ENCODE measurements at places on chromosomes 1 and 21.
A peak's percentile ranks its signal among the peaks of the same experiment; 100 is the strongest.

DNA sequence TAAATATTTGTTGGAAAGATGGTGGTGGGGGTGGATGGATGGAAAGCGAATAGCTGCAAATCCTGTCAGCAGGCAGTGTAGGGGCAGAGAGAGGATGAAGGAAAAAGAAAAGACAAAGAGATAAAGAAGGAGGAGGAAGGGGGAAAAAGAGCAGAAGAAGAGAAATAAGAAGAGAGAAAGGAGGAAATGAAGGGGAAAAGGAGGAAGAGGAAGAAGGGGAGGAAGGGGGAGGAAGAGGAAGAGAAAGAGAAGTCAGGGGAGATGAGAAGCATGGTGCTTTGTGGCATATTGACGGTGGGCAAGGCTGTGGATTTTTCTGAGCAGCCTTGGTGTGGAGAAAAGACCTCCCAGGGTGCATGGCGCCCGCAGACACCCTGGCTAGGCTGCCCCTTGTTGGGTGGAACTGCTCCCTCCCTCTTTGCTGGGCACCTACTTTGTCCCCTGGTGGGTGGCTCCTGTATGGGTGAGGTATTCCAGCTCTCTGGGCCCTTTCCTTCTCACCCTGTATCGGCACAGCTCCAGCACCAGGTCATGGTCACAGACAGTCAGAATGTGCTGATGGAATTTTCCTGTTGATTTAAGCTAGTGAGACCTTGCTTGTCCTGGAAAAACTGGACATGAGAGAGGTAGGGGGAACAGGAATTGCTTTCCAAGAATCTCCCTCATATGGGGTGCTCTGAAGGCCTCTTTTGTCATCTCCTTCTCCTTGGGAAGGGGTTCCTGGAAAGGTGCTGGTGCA, 45.7 kb upstream of the TLR5 start:
- peaks cover 4% of the 10 kb centered on the region for H3K27me3 ChIP-seq
- peaks cover 40% of the 10 kb centered on the region for H3K4me1 ChIP-seq
- no peak for DNase-seq
- H3K36me3 ChIP-seq, result peaks cover 2% of the 10 kb centered on the region
- H3K4me3 ChIP-seq, result no peak overlapping the region
- H3K27ac ChIP-seq, result no peak overlapping the region

DNA sequence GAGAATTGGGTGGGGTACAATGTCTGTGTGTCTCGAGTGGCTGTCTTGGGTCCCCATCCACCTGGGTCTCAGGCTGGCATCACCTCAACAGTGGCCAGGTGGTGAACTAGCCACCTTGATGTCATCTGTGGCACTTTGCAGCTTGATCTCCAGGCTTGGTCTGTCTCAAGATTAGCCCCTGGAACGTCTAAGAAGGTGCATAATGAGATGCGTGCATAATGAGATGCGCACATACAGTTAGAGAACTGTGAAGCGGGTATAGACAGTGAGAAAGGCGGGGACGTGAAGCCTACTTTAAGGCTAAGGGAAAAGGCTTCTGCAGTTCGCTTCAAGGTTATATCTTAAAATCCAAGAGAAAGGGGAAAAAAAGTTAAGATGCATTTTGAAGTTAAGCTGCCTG, 98.7 kb downstream of the WDR4 start:
- no peak overlapping the region for H3K27ac ChIP-seq
- no peak overlapping the region for H3K4me3 ChIP-seq
- peaks cover 31% of the 10 kb centered on the region for H3K4me1 ChIP-seq
- H3K36me3 ChIP-seq, result no peaks in the 10 kb centered on the region
- DNase-seq, result no peak
- no peaks in the 10 kb centered on the region for H3K27me3 ChIP-seq

DNA sequence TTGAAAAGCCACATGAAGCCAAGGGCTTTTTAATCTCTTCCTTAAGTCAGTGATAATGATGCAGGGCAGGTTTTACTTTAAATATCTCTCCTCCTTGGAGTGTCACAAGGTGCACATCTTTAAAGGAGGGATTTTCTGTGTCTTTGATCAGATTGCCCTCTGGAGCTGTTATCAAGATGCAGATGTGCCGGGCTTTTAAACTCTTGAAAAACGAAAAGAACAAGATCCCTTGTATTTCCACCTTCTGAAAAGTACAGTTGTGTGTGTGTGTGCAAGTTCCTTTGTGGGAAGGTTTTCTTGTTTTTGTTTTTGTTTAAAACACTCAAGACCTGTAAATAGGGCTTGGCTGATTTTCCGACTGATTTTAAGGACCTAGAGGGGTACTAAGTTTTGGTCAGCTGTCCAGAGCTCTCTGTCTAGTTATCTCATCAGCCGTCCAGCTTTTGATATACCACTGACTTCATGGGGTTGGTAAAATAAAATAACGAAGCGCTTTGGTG, 1.6 kb downstream of the MARK1 start:
- peak overlapping the region; percentile 17 for H3K4me3 ChIP-seq
- peaks cover 49% of the 10 kb centered on the region for H3K27me3 ChIP-seq
- peaks cover 8% of the 10 kb centered on the region for H3K4me1 ChIP-seq
- no peak overlapping the region for H3K27ac ChIP-seq
- no peak for DNase-seq

DNA sequence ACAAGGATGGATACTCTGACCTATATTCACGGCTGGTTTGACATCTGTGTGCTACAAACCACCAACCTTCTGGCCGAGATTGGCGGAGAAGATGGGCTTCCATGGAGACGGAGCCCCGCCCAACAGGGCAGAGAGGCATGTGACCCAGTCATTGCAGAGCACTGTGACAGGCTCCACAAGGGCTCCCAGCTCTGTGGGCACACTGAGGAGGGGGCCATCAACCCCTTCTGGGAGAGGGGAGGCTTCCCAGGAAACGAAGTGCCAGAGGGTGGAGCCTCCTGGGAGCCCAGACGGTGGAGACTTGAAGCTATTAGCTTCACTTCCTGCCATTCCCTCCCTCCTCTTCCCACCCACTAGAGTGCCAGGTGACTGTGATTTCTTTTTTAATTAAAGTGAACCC, 71.6 kb upstream of the IFFO2 start:
- no peaks in the 10 kb centered on the region for H3K36me3 ChIP-seq
- peaks cover 3% of the 10 kb centered on the region for H3K4me1 ChIP-seq
- peaks cover 11% of the 10 kb centered on the region for H3K27me3 ChIP-seq

DNA sequence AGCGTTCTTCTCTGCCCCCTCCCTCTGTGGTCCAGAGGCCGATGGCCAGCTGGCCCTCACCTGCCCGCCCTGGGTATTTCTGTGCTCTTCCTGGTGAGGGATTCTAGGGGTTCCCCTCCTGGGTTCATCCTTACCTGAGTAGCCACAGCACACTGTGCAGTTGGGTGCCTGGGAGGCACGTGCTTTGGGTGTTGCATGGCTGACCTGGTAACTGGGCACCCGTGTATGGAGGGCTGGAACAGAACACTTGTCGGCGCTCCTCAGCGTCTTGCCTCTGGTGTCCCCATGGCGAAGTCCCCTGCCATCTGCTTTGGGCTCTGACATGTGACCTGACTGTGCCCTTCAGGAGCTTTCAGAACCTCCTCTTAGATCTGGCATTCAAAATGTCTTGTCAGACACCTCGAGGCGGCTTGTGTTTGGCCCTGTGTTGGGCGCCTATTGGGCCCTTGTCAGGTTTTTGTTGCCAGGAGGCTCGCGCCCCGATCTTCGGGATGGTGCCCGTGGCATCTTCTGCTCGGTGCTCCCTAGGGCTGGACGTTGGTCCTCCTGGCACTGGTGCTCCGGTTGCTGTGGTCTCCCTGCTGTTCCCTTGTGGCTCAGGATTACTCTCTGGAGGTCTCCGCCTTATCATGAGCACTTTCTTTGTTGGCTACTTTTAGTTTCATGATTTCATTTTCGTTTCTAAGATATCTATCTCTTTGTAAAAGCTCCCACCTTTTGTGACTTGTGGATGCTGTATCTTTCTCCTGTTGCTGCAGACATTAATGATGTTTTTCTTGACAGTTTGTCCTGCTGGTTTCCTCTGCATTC, 28.5 kb downstream of the SKI start:
- H3K4me1 ChIP-seq, result peaks cover 48% of the 10 kb centered on the region
- peak; percentile 30 for DNase-seq
- no peak overlapping the region for H3K4me3 ChIP-seq
- H3K27ac ChIP-seq, result no peak overlapping the region
- H3K27me3 ChIP-seq, result no peaks in the 10 kb centered on the region
- H3K36me3 ChIP-seq, result peaks cover 11% of the 10 kb centered on the region

GRCh38 chr1:170221031-170221430, 75.3 kb downstream of the NTMT2 start:
- no peaks in the 10 kb centered on the region for H3K4me1 ChIP-seq
- H3K27ac ChIP-seq, result no peak overlapping the region
- H3K4me3 ChIP-seq, result no peak overlapping the region
- H3K27me3 ChIP-seq, result peaks cover 16% of the 10 kb centered on the region

- no peak for DNase-seq
- H3K4me1 ChIP-seq, result peaks cover 29% of the 10 kb centered on the region
- peak overlapping the region; percentile 33 for H3K27ac ChIP-seq
- H3K36me3 ChIP-seq, result peaks cover 1% of the 10 kb centered on the region
- H3K4me3 ChIP-seq, result no peak overlapping the region
These were observed 7.5 kb downstream of the KIF1B start for GRCh38 chr1:10217748-10218441.

DNA sequence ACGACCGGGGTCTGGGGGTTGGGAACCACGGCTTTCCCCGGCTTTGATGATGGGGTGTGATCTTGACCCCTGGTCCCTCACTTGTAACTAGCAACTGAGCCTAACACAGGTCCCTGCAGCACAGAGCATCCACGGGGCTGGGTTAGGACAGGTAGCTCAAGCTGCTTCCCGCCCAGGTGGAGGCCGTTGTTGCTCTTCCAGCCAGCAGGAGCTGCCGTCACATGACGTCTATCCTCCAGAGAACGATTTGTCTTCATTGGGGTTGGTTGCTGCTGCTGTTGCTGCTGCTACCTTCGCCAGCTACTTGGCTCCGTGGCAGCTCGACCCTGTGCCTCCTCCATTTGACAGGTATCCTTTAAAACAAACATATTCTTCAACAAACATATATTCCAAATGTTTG, 74.3 kb upstream of the ADAR start:
- H3K36me3 ChIP-seq, result peaks cover 6% of the 10 kb centered on the region
- no peaks in the 10 kb centered on the region for H3K4me1 ChIP-seq
- H3K27me3 ChIP-seq, result no peaks in the 10 kb centered on the region
- H3K27ac ChIP-seq, result no peak overlapping the region
- no peak overlapping the region for H3K4me3 ChIP-seq

- no peaks in the 10 kb centered on the region for H3K4me1 ChIP-seq
- DNase-seq, result no peak
- H3K27me3 ChIP-seq, result no peaks in the 10 kb centered on the region
- H3K27ac ChIP-seq, result no peak overlapping the region
- no peak overlapping the region for H3K4me3 ChIP-seq
These were observed 66.1 kb downstream of the HTR6 start for GRCh38 chr1:19730793-19731192.

GRCh38 chr1:61486783-61487536, 238.0 kb downstream of the TM2D1 start:
- no peaks in the 10 kb centered on the region for H3K36me3 ChIP-seq
- H3K4me1 ChIP-seq, result no peaks in the 10 kb centered on the region
- no peak overlapping the region for H3K4me3 ChIP-seq

GRCh38 chr1:206691604-206692003, 6.9 kb downstream of the MAPKAPK2 start:
- H3K4me3 ChIP-seq, result no peak overlapping the region
- peaks cover under 1% of the 10 kb centered on the region for H3K36me3 ChIP-seq
- no peaks in the 10 kb centered on the region for H3K27me3 ChIP-seq
- H3K27ac ChIP-seq, result no peak overlapping the region

DNA sequence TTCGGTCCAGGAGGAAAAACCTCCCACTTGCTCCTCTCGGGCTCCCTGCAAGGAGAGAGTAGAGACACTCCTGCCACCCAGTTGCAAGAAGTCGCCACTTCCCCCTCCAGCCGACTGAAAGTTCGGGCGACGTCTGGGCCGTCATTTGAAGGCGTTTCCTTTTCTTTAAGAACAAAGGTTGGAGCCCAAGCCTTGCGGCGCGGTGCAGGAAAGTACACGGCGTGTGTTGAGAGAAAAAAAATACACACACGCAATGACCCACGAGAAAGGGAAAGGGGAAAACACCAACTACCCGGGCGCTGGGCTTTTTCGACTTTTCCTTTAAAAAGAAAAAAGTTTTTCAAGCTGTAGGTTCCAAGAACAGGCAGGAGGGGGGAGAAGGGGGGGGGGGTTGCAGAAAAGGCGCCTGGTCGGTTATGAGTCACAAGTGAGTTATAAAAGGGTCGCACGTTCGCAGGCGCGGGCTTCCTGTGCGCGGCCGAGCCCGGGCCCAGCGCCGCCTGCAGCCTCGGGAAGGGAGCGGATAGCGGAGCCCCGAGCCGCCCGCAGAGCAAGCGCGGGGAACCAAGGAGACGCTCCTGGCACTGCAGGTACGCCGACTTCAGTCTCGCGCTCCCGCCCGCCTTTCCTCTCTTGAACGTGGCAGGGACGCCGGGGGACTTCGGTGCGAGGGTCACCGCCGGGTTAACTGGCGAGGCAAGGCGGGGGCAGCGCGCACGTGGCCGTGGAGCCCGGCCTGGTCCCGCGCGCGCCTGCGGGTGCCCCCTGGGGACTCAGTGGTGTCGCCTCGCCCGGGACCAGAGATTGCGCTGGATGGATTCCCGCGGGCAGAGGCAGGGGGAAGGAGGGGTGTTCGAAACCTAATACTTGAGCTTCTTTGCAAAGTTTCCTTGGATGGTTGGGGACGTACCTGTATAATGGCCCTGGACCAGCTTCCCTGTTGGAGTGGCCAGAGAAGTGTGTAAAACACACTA, 45.3 kb downstream of the MRPL39 start:
- H3K27ac ChIP-seq, result peak overlapping the region; percentile 98
- peaks cover 66% of the 10 kb centered on the region for H3K36me3 ChIP-seq
- peak; percentile 90 for DNase-seq
- H3K4me1 ChIP-seq, result peaks cover 42% of the 10 kb centered on the region
- H3K27me3 ChIP-seq, result no peaks in the 10 kb centered on the region

DNA sequence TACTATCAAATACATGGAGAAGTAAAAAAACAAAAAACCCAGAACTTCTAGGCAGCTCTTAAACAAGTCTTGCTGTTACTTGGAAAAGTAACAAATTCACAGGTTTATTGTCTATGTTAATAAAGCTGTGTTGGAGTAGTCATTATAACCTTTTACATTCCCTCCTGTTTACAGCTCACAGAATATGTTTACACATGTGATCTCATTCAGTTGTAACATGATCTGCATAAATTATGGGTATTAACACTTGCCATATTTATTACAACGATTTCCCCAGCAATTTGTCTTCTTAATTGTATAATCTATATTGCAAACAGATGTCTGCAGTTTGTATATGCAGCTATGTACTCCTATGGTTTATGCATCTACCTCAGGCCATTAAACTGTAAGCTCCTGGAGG, 28.6 kb downstream of the ERG start:
- H3K27ac ChIP-seq, result no peak overlapping the region
- H3K4me3 ChIP-seq, result no peak overlapping the region
- no peak for DNase-seq
- peaks cover 31% of the 10 kb centered on the region for H3K27me3 ChIP-seq
- no peaks in the 10 kb centered on the region for H3K4me1 ChIP-seq
